ENCODE measurements at places on chromosomes 11 and 22. TPM values are rescaled to one million over a fixed set of nuclear protein-coding genes. Genes with fewer than 3 reads are reported as not detected.

Gene SLC2A11
- 60.0 TPM for polyA plus RNA-seq

Gene CHADL
- polyA plus RNA-seq: 2.7 TPM

Gene ACRV1
- polyA plus RNA-seq: 1.4 TPM

Gene SCN2B
- polyA plus RNA-seq: 3.0 TPM

Gene RASGRP2
- polyA plus RNA-seq: 2.6 TPM

Gene ELP4
- 26.4 TPM for polyA plus RNA-seq

Gene INTS4
- polyA plus RNA-seq: 53.6 TPM

Gene TMEM132A
- polyA plus RNA-seq: 58.7 TPM

Gene CARD10
- 20.3 TPM for polyA plus RNA-seq

Gene FIBIN
- polyA plus RNA-seq: 17.9 TPM

Gene KCNK7
- 0.28 TPM for polyA plus RNA-seq
